ENCODE measurements at places on chromosomes 11 and 22. TPM values are rescaled to one million over a fixed set of nuclear protein-coding genes. Genes with fewer than 3 reads are reported as not detected.

EMID1 gene
- total RNA-seq: 0.54 TPM

CASP12 gene
- not detected for total RNA-seq

SAAL1 gene
- total RNA-seq: 21.1 TPM

USP2 gene
- total RNA-seq: 0.18 TPM

GSTP1 gene
- total RNA-seq: 947 TPM

UBXN1 gene
- 50.0 TPM for total RNA-seq

ABTB2 gene
- total RNA-seq: 0.28 TPM

PATE4 gene
- not detected for total RNA-seq

RIMBP3B gene
- total RNA-seq: 0.28 TPM

MS4A3 gene
- not detected for total RNA-seq

MN1 gene
- 0.28 TPM for total RNA-seq

LYVE1 gene
- total RNA-seq: not detected

INCENP gene
- total RNA-seq: 26.9 TPM

MYOD1 gene
- not detected for total RNA-seq

OR5A1 gene
- total RNA-seq: not detected

PRDM11 gene
- 2.2 TPM for total RNA-seq

- no peak for DNase-seq
Observed at GRCh38 chr22:39457198-39457555, 365 bp downstream of the MGAT3 start.

GRCh38 chr11:65307298-65308229 is 7.1 kb upstream of the CDC42EP2 start:
- DNase-seq: peak; percentile 31

- peak; percentile 19 for DNase-seq
Observed at GRCh38 chr11:75077316-75077715, 19.4 kb downstream of the OR2AT4 start.

- DNase-seq: no peak
Observed at GRCh38 chr22:48156603-48157355, 1394.3 kb downstream of the TBC1D22A start.

DNA sequence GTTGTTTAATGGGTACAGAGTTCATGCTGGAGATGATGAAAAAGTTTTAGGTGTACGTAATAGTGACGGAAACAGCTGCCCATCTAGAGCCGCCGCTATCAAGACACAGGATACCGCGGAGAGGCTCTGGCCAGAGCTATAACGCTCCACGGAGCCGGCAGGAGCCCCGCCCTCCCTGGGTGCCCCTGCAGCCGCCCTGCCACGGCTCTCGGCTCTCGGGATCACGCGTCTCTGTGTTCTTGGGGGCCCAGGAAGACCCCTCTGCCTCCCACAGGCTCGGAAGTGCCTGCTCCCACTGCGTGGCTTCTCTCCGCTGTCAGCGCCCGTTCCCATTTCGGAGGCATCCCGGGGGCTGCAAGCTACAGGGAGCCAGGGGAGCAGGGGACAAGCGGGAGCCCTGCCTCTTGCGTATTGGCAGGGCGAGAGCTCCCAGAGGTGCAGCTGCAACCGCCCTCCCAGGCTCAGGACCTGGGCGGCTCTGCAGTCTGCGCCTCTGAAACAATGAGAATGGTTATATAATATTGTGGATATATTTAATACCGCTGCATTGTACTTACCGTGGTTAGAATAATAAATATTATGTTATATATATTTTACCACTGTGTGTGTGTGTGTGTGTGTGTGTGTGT is 13.7 kb downstream of the GLYATL2 start:
- no peak for DNase-seq

- DNase-seq: no peak
Observed at GRCh38 chr22:49368976-49369725, 458.5 kb downstream of the BRD1 start.

DNA sequence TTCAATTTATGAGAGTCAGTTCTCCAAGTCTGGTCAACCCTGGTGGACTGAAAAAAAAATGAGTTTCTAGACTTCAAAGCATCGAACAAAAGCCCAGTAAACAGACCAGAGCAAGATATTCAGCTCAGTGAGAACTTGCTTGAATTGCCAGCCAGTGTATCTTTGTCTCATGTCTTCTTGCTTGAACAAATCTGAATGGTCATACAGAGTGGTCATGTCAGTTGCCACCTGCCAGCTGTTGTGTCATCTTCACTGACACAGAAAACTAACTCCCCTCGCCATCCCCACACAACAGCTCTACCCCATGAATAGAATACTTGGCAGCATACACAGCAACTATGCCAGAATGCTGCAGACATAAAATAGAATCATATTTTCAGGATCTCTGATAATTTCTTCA is 27.5 kb upstream of the CALCB start:
- DNase-seq: no peak

- DNase-seq: no peak
Observed at GRCh38 chr11:17719938-17720795, 796 bp downstream of the MYOD1 start.

DNA sequence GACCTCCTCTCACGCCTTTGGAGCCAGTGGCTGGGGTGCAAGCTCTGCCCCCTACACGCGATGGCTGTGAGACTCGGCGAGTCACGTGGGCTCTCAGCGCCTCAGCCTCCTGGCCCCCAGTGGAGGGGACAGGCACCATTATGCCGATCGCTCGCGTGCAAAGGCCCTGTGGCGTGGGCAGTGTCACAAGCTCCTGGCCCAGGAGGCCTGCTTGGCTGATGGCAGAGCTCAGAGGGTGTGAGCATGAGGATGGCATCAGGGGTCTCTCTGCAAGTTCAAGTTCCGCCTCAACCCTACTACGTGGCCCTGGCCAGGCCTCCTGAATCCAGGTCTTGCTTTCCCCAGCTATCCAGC is 90.8 kb upstream of the KCNQ1OT1 start:
- no peak for DNase-seq

DNA sequence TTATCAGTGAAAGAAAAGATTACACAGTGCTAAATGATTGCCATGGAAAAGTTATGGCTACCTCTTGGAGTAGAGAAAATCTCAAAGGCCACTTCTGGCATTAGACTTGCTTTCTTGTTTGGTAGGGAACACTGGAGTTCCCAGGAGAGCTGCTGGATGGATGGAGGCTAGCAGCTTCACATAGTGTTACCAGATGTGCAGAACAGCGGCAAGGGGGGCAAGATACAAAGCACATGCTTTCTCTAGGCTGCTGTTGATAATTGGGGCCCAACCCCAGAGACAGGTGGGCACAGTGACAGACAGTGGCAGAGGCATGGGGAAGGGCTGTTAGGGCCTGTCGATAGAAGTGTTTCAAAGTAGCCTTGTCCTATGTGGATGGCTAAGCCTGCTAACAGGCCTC is 94.9 kb downstream of the DBX1 start:
- DNase-seq: no peak

GRCh38 chr11:101195294-101195693 is 65.7 kb upstream of the PGR start:
- no peak for DNase-seq

GRCh38 chr11:11107076-11107723 is 245.8 kb downstream of the CSNK2A3 start:
- no peak for DNase-seq

GRCh38 chr11:110026858-110027626 is 66.2 kb upstream of the ZC3H12C start:
- peak; percentile 15 for DNase-seq

DNA sequence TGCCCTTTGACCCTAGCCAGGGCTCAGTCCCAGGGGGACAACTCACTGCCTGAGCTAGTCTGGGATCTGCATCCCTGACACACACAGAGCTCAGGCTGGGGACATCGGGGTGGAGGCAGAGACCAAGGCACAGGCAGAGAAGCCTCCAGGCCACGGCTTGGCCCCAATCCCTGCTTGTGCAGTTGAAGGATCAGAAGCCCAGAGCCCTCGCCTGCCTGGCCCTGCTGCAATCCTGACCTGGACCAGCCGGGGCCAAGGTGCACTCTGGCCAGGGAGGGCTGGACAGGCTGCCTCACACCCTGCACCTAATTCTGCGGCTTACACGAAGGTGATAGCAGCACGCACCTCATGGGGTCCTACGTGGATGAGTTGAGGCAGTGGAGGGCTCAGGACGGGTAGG is 34.6 kb downstream of the WNT7B start:
- no peak for DNase-seq

DNA sequence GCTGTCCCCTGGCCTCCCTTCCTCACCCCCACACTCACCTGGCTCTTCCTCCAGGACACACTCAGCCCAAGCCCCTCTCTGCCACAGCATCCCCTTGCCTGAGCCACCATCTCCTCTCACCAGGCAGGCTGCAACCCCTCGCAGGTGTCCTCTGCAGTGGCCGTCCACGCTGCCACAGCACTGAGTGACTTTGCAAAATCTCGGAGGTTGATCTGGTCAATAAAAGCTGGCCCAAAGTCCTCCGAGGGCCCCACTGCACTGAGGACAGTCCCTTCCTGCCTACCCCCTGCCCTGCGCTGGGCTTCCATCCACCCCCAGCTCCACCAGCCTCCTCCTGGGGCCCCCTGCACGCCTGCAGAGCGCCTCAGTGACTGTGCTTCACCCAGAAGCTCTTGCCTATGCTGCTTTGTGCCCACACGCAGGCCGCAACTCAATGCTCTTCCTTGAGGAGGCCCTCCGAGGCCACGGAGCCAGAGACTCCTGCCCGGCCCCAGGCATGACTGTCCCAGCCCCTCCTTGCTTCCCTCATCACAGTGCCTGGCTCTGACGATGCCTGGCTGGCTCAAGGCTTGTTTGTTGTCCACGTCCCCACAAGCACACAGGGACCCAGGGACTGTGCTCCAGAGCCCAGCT is 30.8 kb upstream of the SLC22A12 start:
- no peak for DNase-seq

- DNase-seq: no peak
Observed at GRCh38 chr11:2524446-2525165, 79.8 kb downstream of the KCNQ1 start.

GRCh38 chr11:16771350-16772140 is 33.1 kb downstream of the C11orf58 start:
- no peak for DNase-seq

DNA sequence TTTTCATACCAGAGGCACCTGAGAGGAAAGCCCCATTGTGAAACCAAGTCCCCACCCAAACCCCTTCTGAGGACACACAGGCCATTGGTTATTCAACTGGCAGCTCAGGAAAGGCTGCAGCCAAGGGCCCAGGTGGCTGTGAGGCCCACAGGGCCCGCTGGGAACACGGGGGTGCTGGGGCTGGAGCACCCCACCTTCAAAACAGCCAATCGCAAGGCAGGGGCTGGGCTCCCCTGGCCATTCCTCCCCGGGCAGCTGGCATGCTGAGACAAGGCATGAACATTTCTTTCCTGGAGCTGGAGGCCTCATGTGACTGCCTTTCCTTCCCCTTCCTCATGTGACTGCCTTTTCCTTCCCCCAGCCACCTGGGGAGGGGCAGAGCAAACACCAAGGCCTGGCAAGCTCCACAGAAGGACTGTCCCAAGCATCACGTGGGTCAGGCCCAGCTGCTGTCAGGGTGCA is 76.9 kb downstream of the PIWIL3 start:
- DNase-seq: no peak

DNA sequence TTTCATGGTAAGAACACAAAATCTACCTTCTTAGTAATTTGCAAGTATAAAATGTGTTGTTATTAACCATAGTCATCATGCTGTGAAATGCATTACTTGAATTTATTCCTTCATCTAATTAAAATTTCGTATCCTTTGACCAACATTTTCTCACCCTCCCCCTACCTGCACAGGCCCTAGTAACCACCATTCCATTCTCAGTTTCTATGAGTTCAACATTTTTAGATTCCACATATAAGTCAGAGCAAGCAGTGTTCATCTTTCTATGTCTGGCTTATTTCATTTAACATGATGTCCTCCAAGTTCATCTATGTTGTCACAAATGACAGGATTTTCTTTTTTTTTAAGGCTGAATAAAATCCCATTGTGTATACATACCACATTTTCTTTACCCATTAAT is 43.5 kb upstream of the CCDC179 start:
- DNase-seq: no peak

GRCh38 chr22:16917144-16918003 is 90.6 kb downstream of the GAB4 start:
- DNase-seq: peak; percentile 15

All from IMR-90 (cell line).